ENCODE measurements at places on chromosomes 3 and 15. TPM values are rescaled to one million over a fixed set of nuclear protein-coding genes. Genes with fewer than 3 reads are reported as not detected.

- no peaks in the 10 kb centered on the region for H3K36me3 ChIP-seq
- no peaks in the 10 kb centered on the region for H3K4me1 ChIP-seq
- H3K4me3 ChIP-seq, result no peak overlapping the region
- H3K27me3 ChIP-seq, result no peaks in the 10 kb centered on the region
- no peak for DNase-seq
- no peak overlapping the region for H3K27ac ChIP-seq
Measured at GRCh38 chr3:159971311-159971710, 17.3 kb upstream of the IL12A start.

DNA sequence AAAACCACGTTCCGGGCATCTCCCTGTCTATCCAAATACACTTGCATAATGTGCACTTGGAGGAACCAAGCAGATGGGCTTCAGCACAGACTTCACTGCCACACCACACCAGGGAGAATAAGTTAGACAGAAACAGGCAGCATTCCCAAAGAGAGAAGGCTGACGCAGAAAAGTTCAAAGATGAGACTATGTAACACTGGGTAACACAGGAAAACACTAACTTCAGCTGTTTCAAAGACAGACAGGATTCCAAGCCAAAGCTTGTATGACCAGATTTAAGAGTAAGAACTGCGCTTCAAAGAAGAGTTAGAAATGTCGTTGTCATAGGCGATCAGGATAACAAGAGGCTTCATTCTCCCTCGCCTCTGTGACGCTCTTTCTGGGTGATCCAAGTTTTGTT lies 19.9 kb downstream of the SLC51A start:
- peaks cover 26% of the 10 kb centered on the region for H3K36me3 ChIP-seq
- no peak for DNase-seq
- H3K4me1 ChIP-seq, result no peaks in the 10 kb centered on the region
- H3K4me3 ChIP-seq, result no peak overlapping the region
- no peak overlapping the region for H3K27ac ChIP-seq

Gene P2RY14
- not detected for polyA plus RNA-seq

DNA sequence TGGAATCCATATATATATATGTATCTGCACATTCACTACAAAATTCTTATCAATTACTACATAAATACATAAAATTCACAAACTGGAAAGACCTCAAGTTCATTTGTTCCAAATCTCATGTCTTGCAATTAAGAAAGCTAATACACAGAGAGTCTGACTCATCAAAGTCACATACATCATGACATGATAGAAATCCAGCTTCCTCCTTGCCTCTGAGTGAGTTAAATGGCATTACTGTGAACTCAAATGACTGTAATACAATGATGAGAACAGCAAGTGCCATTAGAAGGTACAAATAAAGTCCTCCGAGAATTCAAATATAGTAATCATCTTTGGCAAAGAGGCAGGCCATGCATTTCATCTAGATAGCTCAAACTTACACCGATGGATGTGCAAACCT lies 55.1 kb upstream of the AGTR1 start:
- no peaks in the 10 kb centered on the region for H3K27me3 ChIP-seq
- no peaks in the 10 kb centered on the region for H3K36me3 ChIP-seq
- DNase-seq, result no peak
- no peak overlapping the region for H3K27ac ChIP-seq
- no peaks in the 10 kb centered on the region for H3K4me1 ChIP-seq
- H3K4me3 ChIP-seq, result no peak overlapping the region

DNA sequence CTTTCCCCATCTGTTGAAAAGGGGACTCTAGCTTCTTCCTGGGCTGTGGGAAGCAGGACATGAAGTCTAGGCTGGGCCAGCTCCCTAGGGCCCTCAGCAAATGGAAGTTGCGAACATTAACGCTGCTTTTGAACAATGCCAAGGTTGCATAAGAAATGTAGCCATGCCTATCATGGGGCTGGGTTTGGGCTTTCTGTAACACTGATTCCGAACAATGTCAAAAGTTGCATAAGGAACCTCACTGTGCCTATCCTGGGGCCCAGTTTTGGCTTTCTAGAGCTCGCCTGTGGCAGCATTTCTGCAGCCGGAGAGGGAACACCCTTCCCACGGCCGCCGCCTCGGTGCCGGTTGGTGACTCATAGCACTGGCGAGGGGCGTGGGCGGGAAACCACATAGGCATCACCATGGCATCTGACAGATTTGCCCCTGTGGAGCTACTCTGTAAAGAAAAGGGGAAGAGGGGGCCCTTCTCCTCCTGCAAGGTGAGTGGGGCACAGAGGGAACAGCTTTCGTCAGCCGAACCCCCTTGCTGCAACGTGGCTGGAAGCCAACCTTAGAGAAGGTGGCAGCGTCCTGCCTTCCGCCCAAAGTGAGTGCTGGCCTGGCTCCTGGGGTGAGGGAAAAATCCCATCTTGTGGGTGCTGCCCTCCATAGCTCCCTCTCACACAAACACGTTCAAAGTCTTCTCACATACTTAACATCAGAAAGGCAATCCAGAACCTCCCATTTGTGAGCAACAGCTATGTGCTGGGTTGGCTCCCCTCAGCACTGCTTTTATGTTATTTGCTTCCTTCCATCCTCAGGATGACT lies 46.6 kb upstream of the ATP2B2 start:
- DNase-seq, result no peak
- H3K4me3 ChIP-seq, result no peak overlapping the region
- H3K27me3 ChIP-seq, result no peaks in the 10 kb centered on the region

DNA sequence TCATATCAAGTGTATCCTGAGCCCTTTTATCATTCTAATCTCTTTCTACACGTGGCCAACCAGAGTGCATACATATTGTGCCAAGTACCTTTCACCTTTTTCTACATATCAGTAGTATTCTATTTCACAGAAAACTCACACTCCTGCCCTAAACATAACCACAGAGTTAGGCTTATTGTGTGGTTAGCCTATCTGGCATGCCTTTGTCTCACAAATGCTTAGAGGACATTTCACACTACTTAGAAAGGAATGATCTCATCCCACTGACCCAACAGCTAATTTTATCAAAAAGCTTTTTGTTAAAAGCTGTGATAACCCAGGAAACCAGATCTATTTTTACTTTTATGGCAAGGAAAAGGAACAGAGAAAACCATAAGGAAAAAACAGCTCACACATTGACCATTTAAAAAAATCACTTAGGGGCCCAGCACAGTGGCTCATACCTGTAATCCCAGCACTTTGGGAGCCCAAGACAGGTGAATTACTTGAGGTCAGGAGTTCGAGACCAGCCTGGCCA lies 17.8 kb upstream of the MAP4 start:
- no peak overlapping the region for H3K4me3 ChIP-seq
- no peak for DNase-seq
- H3K4me1 ChIP-seq, result peaks cover 18% of the 10 kb centered on the region
- no peaks in the 10 kb centered on the region for H3K27me3 ChIP-seq
- H3K27ac ChIP-seq, result peak overlapping the region; percentile 34

Gene LMLN
- polyA plus RNA-seq, result 5.0 TPM

GRCh38 chr3:107966276-107966675 lies 124.6 kb downstream of the CD47 start:
- no peaks in the 10 kb centered on the region for H3K4me1 ChIP-seq
- no peaks in the 10 kb centered on the region for H3K36me3 ChIP-seq
- no peak overlapping the region for H3K27ac ChIP-seq
- H3K27me3 ChIP-seq, result no peaks in the 10 kb centered on the region
- no peak for DNase-seq

DNA sequence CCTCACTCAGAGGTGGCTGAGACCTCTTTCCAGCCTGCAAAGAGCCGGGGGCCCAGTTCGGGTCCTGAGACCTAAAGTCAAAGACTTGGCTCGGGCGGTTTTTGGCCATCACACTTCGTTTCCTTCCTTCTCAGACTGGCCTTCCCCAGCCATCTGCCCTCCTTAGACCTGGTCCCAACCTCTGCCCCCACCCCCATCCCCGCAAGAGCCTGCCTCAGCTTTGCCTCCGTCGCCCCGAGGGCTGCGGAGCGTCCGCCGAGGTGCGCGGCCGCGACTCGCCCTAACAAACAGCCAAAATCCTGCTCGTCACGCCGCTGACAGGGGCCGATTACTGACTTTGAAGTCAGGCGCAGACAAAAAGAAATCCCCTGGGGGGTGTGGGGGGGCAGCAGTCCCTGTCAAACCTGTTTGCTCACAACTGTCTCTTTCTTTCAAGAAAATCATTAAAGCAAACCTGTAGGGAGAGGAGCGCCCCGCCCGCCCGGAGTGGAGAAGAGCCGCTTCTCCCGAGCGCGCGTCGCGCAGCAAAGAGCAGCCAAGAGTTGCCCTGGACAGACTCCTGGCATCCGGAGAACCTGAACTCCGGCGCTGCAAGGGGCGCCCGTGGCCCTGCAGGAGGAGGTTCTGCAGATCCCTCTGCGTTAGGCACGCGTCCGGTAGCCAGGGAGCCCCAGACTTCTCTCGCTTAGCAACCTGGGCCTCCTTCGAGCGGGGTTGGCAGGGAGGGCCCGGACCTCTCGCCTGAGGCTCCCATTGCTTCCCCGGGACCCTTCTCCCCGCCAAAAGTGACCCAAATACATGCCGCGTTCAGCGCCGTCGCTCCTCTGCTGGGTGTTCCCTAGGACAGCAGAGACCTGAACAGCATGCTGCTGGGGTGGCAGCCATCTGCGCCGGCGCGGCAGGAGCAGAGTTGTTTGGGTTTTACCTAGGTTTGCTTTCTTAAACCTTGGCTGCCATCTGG lies 4.5 kb downstream of the SOX14 start:
- H3K27me3 ChIP-seq, result peaks cover 90% of the 10 kb centered on the region
- DNase-seq, result no peak
- H3K27ac ChIP-seq, result no peak overlapping the region
- peak overlapping the region; percentile 44 for H3K4me3 ChIP-seq
- H3K36me3 ChIP-seq, result no peaks in the 10 kb centered on the region
- H3K4me1 ChIP-seq, result peaks cover 9% of the 10 kb centered on the region

DNA sequence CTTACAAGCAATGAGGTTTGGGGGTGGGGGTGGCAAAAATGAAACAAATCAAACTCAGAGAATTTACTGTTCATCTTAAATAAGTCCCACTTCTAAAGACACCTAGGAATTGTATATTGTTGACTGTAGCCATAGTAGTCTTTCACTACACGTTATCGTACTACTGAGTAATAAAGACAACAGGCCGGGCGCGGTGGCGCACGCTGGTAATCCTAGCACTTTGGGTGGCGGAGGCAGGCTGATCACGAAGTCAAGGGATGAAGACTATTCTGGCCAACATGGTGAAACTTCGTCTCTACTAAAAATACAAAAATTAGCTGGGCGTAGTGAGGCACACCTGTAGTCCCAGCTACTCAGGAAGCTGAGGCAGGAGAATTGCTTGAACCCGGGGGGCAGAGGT lies 231.6 kb downstream of the CTNNB1 start:
- no peaks in the 10 kb centered on the region for H3K36me3 ChIP-seq
- no peak overlapping the region for H3K4me3 ChIP-seq
- H3K27me3 ChIP-seq, result no peaks in the 10 kb centered on the region
- no peaks in the 10 kb centered on the region for H3K4me1 ChIP-seq
- no peak for DNase-seq

Gene ANKRD63
- not detected for polyA plus RNA-seq

- H3K4me3 ChIP-seq, result no peak overlapping the region
- no peak overlapping the region for H3K27ac ChIP-seq
- H3K36me3 ChIP-seq, result no peaks in the 10 kb centered on the region
- H3K4me1 ChIP-seq, result no peaks in the 10 kb centered on the region
Measured at GRCh38 chr15:36960179-36960946, 140.0 kb downstream of the MEIS2 start.

DNA sequence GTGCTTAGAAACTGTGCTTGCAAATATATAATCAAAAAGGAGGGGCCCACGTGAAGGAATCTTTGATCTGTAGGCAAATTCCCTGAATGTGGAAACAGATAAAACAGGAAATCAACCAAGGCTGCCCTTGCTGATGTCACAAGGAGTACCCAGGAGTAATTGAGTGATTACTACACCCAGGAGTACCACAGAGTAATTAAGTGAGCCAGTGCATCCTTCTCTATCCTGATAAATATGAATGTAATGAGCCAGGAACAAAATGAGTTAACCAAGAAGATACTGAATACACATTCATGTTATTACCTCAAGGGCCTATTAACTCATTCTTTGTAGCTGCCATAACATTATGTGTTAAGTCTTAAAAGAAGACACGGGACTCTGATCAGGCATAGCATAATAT lies 87.3 kb upstream of the POU1F1 start:
- H3K27ac ChIP-seq, result no peak overlapping the region
- no peak for DNase-seq
- H3K27me3 ChIP-seq, result no peaks in the 10 kb centered on the region

Measured in keratinocyte (primary cell).